Left colon (tissue), 2 donors: ENCODE measurements at places on chromosomes 13 and 19. TPM values are rescaled to one million over a fixed set of nuclear protein-coding genes. Genes with fewer than 3 reads are reported as not detected.

- no peak for DNase-seq
These were observed 47.7 kb downstream of the DOCK9 start for GRCh38 chr13:98930151-98930591.

DNA sequence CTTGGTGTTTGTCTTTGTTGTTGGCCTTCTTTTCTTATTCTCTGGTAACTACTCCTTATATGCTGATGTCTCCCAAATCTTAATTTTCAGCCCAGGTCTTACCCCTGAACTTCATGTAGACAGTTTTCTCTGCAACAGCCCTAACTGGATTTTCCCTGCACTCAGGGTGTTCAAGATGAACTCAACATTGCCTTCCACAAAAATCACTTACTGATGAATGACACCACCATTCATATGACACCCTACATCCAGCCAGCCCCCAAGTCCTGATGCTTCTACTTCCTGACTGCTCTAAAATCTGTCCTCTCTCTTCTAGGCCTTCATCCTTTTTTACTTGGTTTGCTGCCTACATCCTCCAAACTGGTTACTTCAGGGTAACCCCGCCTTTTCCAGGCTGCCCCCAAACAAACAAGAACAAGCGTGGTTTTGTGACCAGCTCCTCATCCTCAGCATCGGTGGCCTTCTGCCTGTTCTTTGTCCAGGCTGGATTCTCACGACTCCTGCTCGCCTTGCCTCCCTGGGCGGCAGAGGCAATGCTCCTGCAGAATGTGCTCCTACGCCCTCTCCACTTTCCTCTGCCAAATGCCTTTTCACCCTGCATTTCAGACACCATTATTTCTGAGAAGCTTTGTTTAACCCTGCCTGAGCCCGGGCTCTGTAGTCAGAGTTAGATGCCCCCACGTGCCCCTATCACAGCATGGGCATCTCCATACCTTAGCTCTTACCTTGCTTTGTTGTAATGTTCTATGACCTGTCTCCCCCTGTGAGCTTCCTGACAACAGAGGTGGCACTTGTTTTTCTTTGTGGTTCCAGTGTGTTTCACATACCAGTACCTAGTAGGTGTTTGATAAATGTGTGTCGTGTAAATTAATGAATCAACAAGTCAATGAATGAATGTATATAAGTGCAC lies 61.8 kb downstream of the WDFY2 start:
- DNase-seq: no peak

DNA sequence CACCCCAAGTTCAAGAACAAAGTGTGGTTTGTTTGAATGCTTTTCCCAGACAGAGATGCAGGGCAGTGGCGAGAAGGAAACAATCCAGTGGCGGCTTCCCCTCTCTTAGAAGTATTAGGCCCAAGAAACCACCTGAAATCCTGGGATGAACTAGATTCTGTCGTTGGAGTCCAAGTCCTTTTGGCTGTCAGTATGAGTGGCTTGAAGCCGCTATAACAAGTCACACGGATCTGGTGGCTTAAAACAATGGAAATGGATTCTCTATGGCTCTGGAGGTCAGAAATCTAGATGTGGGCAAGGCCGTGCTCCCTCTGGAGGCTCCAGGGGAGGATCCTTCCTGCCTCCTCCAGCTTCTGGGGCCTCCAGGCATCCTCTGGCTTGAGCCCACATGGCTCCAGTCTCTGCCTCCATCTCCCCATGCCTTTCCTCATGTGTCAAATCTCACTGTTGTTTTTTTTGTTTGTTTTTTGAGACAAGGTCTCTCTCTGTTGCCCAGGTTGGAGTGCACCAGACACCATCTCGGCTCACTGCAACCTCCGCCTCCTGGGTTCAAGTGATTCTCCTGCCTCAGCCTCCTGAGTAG lies 97.7 kb downstream of the GNG7 start:
- DNase-seq: no peak

- DNase-seq: no peak
These were observed 618.8 kb downstream of the FGF9 start for GRCh38 chr13:22289711-22290110.

- no peak for DNase-seq
These were observed 2.1 kb upstream of the ZNF224 start for GRCh38 chr19:44092108-44092507.

GRCh38 chr19:11387162-11388034 lies 3.3 kb upstream of the EPOR start:
- DNase-seq: no peak

DNA sequence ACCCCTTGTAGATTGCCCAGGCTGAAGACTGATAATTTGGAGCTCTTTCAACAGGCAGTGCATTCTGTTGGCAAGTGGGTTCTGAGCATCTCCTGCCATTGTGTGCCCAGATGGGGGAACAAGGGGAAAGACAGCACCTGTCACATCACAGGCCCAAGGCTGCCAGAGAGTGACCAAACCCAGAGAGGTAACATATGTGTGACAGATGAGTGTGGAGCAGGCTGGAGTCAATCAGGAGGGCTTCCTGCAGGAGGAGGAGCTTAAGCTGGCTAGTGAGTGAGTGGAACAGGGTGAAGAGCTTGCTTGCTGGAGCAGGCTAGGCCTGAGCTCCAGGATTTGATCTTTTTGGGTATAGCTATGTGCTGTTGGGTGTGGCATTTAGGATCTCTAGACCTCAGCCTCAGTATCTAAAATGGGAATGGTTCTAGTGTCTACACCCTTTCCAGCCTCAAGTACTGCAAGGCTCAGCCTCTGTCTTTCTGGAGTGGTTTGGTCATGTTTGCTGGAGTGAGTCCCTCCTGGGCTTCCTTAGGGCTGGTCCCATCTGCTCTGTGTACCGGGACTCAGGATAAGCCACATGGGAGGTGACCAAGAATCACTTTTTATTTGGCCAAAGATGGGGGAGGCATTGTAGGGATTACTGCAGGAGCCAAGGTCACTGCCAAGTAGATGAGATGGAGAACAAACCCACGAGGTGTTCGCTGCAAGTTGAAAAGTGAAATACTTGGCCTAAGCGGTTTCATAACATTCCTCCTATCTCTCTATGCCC lies 152.4 kb upstream of the TSHZ3 start:
- no peak for DNase-seq

DNA sequence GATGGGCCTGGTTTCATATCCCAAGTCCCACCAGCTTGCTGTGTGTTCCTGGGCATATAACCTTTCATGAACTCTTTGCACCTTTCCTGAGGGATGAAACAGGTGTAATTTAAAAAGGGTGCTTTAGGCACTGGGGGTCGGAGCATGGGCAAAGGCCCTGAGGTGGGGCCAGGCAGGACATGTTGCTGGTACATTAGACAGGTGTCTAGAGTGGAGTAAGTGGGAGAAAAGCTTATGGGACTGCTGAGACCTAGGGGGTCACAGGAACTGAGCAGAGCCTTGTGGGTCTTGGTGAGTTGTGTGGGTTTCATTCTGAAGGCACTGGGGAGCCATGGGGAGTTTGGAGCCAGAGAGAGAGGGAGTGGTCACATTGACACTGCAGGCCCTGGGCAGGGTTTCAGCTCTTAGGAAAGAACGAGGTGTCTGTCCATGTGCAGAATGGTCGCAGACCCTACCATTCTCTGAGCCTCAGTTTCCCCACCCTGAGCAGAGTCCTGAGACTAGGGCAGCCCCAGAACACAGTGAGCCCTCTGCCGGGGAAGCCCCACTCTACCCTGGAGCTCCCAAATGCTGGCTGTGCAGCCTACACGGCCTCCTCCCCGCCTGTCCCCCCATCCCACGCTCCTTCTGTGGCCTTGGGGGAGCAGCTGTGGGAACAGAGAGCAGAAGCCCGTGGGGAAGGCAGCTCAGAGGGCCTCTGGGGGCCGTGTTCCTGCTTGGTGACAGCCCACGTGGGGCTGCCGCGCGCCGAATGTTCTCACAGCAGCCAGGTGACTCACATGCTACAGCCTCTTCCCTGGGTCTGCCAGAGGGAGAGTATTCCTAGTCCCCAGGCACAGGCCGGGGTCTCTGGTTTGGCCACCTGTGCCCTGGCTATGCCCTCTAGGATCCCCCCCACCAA lies 7.3 kb upstream of the HOMER3 start:
- DNase-seq: no peak

GRCh38 chr13:99496184-99497142 lies 4.8 kb upstream of the TM9SF2 start:
- DNase-seq: peak; percentile 44

GRCh38 chr13:110070046-110070445 lies 236.9 kb downstream of the COL4A1 start:
- DNase-seq: no peak

- DNase-seq: no peak
These were observed 1895.9 kb upstream of the PCDH20 start for GRCh38 chr13:63311587-63311986.

GRCh38 chr19:3801412-3802096 lies 15.4 kb upstream of the MATK start:
- DNase-seq: peak; percentile 50

- DNase-seq: no peak
These were observed 34.4 kb upstream of the OXGR1 start for GRCh38 chr13:97028441-97029299.

DNA sequence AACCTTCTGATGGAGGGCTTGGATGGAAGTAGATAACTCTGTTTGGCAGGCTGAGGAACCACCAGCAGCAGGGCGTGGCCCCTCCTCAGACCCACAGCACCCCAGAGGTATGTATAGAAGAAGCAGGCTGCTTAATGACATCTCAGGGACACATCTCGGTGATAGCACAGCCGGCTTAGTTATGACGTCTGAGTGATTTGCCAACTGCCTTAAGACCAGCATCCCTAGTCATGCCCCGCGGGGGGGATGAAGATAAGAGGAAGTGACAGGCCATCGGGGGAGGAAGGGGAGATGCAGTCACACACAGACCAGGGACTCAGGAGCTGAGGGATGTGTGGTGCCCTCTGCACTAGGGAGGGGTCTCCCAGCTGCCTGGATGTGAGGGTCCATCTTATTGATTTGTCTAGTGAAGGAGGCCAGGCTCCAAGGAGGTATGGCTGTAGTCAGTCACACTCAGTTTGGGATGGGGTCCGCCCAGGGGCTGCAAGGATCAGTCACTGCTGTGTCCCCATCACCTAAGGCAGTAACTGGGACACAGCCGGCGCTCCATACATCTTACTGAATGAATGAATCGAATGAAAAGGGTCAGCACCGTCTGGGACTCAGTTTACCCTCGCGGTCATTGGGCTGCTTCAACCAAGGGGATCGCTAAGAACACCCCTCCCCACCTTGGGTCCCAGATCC lies 19.2 kb upstream of the ERCC1 start:
- DNase-seq: peak; percentile 58

DNA sequence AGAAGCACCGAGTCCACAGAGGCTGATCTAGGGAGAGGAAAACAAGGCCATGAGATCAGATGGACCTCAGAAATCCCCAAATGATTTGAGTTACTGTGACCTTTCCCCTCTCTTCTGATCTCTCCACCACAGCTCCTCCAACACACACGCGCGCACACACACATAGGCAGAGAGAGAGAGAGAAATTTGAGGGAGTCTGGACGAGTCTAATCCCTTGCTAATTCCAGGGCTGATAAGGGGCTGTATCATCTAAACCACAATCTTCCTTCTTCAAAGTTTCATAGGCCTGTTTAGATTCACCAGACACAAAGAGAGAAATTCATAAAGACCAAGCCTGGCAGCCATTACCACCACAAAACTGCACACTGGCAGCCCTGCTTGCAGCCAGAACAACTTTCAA lies 8.6 kb downstream of the ZFP82 start:
- no peak for DNase-seq

GRCh38 chr13:99469041-99469440 lies 32.2 kb upstream of the TM9SF2 start:
- DNase-seq: no peak

GRCh38 chr19:47991191-47991808 lies 670 bp downstream of the BSPH1 start:
- DNase-seq: no peak

GRCh38 chr13:97002581-97002980 lies 8.3 kb upstream of the OXGR1 start:
- no peak for DNase-seq

- DNase-seq: peak; percentile 72
These were observed 2.9 kb upstream of the C19orf85 start for GRCh38 chr19:55467236-55468053.

DNA sequence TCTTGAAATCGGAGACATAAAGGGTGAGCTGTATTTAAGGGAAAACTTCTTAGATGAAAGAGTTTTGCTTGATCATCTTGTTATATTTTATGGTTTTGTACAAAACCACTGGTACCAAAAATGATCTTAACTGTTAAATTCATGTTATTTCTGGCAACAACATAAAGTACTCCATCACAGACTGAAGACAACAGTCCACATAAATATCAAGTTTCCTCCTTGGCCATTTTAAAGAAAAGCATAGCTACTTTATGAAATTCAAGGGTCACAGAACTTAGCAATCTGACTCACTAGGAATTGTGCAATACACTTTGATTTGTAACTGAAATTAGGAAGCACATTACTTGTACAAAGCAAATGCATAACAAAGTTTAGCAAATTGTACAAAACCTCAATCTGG lies 66.3 kb downstream of the TBC1D4 start:
- no peak for DNase-seq

GRCh38 chr13:60311527-60311926 lies 85.5 kb upstream of the TDRD3 start:
- DNase-seq: no peak

DNA sequence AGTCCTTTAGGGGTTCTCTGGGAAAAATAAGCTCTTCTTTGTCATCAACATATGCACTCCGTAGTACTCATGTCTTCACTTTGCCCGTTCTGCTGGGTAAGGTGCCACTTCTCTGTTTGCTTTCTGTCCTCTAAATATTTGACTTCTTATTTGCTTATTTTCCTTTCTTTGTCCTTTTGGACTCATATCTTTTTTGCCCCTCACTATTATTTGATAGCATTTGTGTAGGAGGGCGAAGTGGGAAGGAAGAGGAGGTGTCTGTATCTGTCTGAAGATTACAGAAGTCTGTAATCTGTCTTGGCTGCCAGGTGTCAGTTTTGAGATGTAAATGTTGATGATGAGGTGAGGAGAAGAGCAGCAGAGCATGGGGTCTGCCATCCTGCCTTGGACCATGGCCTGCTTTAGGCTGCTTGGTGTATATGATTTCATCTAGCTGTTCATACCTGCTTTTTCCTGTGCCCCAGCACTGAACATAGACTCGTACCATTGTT lies 30.8 kb downstream of the USPL1 start:
- no peak for DNase-seq

SPART gene
- total RNA-seq: 14.0 TPM

CLASRP gene
- total RNA-seq: 65.3 TPM

COL4A2 gene
- 79.7 TPM for total RNA-seq

EDNRB gene
- total RNA-seq: 6.6 TPM

PRR20C gene
- not detected for total RNA-seq

DPP9 gene
- 72.8 TPM for total RNA-seq

TSSK6 gene
- 1.6 TPM for total RNA-seq

ARHGAP45 gene
- total RNA-seq: 37.9 TPM

TPGS1 gene
- 17.4 TPM for total RNA-seq

IGFL1 gene
- not detected for total RNA-seq

BEST2 gene
- 139 TPM for total RNA-seq

PSPN gene
- 2.5 TPM for total RNA-seq
